ENCODE measurements at places on chromosomes 11 and 22.

- H3K36me3 ChIP-seq: no peaks in the 10 kb centered on the region
- H3K4me1 ChIP-seq: no peaks in the 10 kb centered on the region
- no peak overlapping the region for H3K4me3 ChIP-seq
- H3K27ac ChIP-seq: no peak overlapping the region
- no peaks in the 10 kb centered on the region for H3K27me3 ChIP-seq
- DNase-seq: no peak
Measured at GRCh38 chr22:28394513-28395110, 285.0 kb downstream of the TTC28 start.

- H3K27me3 ChIP-seq: peaks cover 10% of the 10 kb centered on the region
- no peak overlapping the region for H3K4me3 ChIP-seq
- H3K27ac ChIP-seq: no peak overlapping the region
- no peak for DNase-seq
- H3K4me1 ChIP-seq: no peaks in the 10 kb centered on the region
Measured at GRCh38 chr22:20441631-20442484, 4.2 kb upstream of the SCARF2 start.

DNA sequence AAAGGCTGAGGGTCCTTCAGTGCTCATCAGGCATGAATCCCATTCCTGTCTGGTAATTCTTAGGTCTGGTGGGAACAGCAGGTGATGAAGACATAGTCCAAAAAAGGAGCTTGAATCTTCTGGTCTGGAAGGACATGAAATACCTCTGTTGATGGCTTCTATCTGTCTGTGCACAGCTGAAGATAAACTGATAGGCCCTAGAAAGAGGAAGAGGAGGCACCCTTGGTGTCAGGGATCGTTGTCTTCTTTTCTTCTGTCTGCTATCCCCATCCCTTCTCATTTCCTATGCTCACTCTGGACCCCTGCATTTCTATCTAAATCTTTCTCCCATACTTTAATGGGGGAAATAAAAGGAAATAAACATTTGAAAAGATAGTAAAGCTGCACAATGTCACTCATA, 9.4 kb downstream of the AGBL2 start:
- H3K36me3 ChIP-seq: no peaks in the 10 kb centered on the region
- no peaks in the 10 kb centered on the region for H3K27me3 ChIP-seq

DNA sequence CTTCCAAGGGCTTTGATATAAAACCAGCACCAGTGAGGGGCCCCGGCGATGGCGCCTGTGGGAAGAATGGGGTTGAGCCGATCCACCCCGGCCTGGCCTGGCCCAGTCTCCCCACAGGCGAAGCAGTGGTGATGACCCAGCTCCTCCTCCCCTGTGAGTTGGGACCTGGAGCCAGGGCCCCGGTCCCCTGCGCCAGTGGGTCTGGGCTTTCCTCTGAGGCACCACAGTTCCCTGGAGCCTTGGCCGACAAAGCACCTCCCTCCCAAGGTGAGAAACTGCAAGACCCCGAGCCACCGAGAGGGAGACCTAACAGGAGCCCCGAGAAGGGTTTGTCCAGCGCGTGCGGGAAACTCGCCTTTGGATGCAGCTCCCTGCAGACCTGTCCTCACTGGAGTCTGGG, 942.9 kb downstream of the BRD1 start:
- no peak for DNase-seq
- H3K4me3 ChIP-seq: no peak overlapping the region
- H3K4me1 ChIP-seq: no peaks in the 10 kb centered on the region
- no peaks in the 10 kb centered on the region for H3K27me3 ChIP-seq
- no peak overlapping the region for H3K27ac ChIP-seq
- no peaks in the 10 kb centered on the region for H3K36me3 ChIP-seq

DNA sequence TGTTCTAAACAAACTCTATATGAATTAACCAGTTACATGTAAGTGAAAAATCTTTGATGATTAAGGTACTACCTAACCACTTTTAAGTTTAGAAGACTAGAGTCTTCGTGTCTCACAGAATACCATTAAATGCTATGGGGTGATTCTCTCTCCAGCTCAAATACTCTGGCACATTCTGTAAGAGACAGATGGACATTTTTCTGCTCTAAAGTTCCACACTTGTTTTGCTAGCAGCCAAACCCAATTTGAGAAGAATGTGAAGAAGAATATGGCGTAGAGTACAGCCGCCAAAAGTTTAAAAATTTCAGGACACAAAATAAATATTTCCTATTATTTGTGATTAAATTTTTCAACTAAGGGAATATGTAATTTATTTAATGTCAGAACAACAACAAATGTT, 339.1 kb downstream of the GUCY1A2 start:
- no peaks in the 10 kb centered on the region for H3K4me1 ChIP-seq
- no peak for DNase-seq
- H3K27me3 ChIP-seq: no peaks in the 10 kb centered on the region
- H3K4me3 ChIP-seq: no peak overlapping the region
- no peaks in the 10 kb centered on the region for H3K36me3 ChIP-seq

All from gastrocnemius medialis (tissue), 4 donors.